ENCODE measurements at places on chromosomes 1 and 21.

GRCh38 chr1:24765308-24765988 lies 20.2 kb downstream of the CLIC4 start:
- DNase-seq = peak; percentile 79

GRCh38 chr1:45924736-45925135 lies 121.3 kb downstream of the MAST2 start:
- DNase-seq = no peak

GRCh38 chr1:118429856-118430255 lies 244.8 kb upstream of the SPAG17 start:
- no peak for DNase-seq

DNA sequence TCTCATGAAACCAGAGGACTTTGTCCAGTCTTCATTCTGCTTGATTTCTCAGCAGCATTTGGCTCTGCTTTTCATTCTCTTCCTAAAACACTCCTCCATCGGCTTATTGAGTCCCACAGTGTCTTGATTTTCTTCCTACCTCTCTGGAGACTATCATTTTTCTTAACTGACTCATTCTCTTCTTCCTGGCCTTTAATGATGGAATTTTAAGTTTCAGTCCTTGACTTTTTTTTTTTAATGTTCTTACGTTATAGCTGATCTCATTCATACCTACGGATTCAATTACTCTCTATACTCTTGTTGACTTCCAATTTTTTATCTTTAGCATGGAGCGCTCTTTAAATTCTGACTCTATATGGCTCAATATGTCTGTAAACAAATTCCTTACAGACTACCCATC lies 111.1 kb downstream of the NEK7 start:
- DNase-seq = no peak

DNA sequence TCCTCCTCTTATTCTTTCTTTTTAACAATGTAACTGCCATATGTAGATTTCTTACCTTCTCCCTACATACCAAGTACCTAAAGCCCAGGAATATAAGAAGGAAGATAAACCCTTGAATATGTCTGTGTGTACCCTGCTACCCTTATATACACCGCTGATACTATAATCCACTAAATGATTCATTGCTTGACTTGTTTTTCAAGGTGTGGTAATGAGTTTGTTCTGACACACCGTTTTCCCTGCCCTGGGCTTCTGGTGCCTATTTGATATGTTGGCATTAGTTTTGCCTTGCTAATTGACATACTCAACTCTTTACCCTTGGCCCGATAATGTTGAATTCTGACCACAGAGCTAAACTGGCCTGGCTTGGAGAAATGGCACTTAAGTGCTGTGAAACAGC lies 64.3 kb downstream of the IL23R start:
- DNase-seq = no peak

DNA sequence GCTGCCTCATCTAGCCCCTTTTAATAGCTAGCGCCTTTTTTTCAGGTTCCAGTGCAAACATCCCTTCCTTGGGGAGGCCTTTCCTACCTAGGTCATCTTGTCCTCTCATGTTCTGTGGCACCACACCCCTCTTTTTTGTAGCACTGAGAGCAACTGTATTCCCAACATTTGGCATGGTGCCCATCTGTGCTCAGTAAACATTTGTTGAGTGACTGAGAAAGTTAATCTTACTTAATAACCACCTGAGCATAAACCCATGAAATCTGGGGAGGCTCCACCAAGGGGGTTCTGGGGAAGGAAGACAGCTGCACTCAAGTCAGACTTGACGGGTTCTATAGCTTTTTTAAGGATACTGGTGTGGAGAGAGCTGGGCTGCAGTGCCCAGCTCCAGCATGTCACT lies 90.0 kb downstream of the NOS1AP start:
- peak; percentile 20 for DNase-seq

- peak; percentile 43 for DNase-seq
These were observed 38.2 kb upstream of the WASF2 start for GRCh38 chr1:27527890-27528817.

GRCh38 chr1:112923959-112924349 lies 32.0 kb downstream of the SLC16A1 start:
- no peak for DNase-seq

- no peak for DNase-seq
These were observed 7.3 kb upstream of the ANKRD13C start for GRCh38 chr1:70361727-70362398.

GRCh38 chr1:203985676-203986075 lies 87.2 kb upstream of the SOX13 start:
- DNase-seq = no peak

DNA sequence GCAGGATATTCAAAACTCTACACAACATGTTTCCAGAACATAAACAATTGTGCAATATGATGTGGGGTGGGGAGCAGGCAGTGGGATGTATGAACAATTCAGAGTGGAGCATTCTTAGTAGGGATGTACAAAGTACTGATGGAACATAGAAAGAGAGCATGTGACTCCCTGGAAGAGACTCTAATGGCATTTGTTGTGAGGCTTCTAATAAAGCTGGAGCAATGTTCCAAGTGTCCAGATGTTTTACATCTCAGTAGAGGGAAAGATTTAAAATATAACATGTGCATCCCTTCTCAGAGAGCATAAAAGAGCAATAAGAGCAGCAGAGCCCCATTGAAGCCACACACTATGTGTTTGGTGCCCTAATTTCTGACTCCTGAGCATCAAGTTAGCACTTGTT lies 116.5 kb downstream of the BRINP2 start:
- DNase-seq = no peak

DNA sequence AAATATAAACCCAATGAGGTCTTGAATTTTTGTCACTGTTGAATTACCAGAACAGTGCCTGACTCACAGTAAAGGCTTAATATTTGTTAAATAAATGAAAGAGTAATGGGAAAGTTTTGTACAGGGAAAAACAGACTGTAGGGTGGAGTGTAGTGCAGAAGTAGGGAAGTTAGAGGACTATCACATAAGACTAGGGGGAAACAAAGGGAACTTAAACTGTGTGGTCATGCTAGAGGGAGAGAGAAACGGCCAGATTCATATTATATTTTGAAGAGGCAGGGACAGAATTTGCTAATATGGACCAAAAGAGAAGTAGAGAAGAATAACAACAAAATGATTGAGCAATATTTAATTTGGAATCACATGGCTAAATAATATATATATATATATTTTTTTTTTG lies 14.8 kb downstream of the CTSK start:
- no peak for DNase-seq

DNA sequence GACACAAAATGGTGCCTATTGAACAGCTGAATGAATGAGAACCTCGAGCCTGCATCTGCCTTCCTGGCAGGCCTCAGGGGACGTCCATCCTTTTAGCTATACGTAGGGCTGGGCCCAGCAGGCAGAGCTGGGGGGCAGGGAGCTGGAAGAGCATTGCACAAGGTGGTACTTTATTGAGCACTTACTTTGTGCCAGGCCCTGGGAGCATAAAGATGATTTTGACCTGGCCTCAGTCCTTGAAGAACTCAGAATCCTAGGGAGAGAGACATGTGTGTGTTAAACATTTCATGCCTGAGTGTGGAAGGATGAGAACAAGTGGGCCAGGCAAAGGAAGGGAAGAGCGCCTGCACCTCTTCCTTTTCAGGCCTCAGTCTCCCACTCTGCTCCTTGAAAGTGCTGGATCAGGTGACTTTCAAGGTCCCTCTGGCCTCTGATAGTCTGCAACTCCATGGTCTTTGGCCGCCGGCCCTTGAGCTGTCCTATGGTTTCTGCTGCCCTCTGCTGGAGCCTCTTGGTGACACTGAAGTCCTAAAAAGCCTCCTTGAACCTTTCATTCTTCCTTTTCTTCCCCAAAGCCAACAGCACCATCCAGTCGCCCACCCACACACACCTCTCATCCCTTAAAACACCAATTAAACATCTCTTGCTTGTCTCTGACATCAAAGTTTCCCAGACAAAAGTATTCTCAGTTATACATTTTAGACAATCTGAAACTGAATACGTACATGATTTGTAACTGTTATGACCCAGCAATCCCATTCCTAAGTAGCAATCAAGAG lies 3.5 kb upstream of the PEAR1 start:
- peak; percentile 81 for DNase-seq

DNA sequence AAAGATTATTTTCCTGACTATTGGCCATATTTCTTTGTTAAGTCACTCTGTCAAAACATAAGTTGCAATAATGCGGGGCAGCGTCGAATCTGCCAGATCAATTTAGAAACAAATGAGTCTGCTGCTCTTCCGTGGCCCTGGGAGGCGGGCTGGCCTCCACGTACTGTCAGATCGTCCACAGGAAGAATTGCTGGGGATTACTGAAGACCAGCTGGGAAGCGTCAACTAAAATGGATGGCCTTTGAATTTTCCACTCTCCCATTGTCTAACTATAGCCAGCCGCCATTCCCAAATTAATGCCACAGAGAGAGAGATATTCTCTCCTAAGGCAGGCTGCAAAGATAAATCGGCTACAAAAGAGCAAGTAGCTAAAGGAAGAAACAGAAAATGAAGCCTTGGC lies 560.2 kb downstream of the SMYD3 start:
- no peak for DNase-seq

GRCh38 chr1:185608177-185608576 lies 126.0 kb upstream of the HMCN1 start:
- DNase-seq = no peak

DNA sequence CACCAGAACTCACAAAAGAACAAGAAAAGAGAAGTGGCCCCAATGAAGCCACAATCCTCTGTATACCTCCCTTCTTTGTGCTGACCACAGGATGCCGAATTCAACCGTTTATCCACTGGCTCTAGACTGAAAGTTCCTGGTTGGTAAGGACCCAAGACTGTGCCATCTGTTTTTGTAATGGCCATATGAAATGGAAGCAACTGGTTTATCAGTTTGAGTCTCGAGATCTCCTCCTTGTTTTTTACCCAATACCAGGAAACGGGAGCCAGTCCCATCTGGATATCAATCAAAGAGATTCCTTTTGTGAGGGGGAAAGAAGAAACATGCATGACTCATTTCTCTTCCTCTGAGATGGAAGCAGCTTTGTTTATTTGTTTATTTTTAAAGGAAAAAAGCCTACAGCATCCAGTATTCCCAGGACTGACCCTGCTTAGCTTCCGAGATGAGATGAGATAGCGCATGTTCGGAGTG lies 32.4 kb upstream of the ZNF124 start:
- no peak for DNase-seq

DNA sequence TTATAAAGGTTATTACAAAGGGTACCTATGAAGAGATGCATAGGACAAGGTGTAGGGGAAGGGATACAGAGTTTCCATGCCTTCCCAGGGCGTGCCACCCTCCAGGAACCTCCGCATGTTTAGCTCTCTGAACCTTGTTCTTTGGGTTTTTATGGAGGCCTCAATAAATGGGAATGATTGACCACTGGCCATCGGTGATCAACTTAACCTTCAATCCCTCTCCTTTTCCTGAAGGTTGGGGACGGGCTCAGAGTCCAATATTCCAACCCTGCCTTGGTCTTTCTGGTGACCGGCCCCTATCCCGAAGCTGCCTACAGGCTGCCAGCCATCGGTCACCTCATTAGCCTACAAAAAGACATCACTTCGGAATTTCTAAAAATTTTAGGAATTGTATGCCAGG lies 11.7 kb downstream of the CD244 start:
- DNase-seq = no peak

- no peak for DNase-seq
These were observed 13.0 kb upstream of the CNIH4 start for GRCh38 chr1:224343679-224344078.

DNA sequence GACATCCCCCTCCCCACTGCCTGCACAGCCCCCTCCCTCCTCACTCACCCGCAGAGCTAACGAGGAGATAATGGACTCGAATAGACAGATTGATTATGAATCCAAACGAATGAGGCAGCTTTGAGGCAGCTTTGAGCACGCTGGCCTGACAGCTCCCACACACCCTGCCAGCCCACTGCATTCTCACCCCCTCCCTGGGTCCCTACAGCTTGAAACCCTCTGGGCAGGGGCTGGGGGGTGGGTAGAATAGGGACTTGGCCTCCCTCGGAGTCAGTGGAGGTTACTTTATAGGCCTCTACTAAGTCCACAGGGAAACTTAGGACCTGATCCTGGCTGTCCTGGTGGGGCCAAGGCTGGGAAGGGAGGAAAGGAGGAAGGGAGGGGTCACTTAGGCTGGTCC lies 1.9 kb downstream of the NTRK1 start:
- no peak for DNase-seq

GRCh38 chr21:39818557-39818956 lies 48.7 kb upstream of the PCP4 start:
- DNase-seq = no peak

GRCh38 chr1:66539491-66539890 lies 5.5 kb downstream of the SGIP1 start:
- no peak for DNase-seq

- DNase-seq = no peak
These were observed 502 bp upstream of the SLC35A3 start for GRCh38 chr1:99969260-99969728.

DNA sequence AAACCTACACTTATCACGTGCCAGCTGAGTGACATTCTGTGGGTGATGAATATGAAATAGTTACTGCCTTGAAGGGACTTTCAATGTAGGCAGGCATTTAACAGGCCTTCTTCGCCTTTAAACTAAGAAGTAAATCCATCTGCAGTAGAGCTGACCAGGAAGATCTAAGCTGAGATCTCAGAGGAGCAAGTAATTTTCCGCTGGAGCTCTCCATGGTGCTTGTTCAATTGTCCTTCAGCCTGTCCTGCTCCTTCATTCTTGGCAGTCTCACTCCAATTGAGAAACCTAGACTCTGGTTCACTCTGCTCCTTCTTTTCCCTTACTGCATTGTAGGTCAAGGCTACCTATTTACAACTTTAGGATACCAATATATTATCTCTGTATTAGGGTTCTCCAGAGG lies 183.5 kb downstream of the HMCN1 start:
- no peak for DNase-seq

GRCh38 chr1:161887730-161888287 lies 121.7 kb downstream of the ATF6 start:
- no peak for DNase-seq

GRCh38 chr1:236689713-236690569 lies 3.6 kb downstream of the ACTN2 start:
- no peak for DNase-seq

Measured in hematopoietic multipotent progenitor cell treated with erythropoietin and hydrocortisone succinate and interleukin-3 and kit ligand, for 8 days (in vitro differentiated cells).